ENCODE measurements at places on chromosomes 12 and 14.

DNA sequence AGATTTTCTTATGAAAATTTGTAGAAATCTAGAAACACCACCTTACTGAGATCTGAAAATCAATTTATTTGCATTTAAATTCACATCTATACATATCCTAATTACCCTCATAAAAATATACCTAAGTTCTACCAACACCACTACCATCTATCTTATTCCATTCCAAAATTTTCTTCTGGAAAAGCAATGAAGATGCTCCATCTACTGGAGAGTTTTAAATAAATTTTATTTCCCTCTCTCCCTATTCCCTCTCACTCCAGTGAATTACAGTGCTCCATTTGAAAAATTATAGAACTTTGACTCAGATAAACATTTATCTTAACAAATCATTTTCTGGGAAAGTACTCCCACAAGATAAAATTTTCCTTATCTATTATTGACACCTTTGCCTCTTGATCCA lies 2.3 kb upstream of the C14orf39 start:
- DNase-seq = no peak

GRCh38 chr12:58978717-58979116 lies 58.4 kb upstream of the LRIG3 start:
- no peak for DNase-seq

GRCh38 chr12:100566887-100567637 lies 6.4 kb upstream of the GAS2L3 start:
- DNase-seq = peak; percentile 22

- no peak for DNase-seq
Observed at GRCh38 chr14:24086193-24086955, 7.7 kb upstream of the PCK2 start.

- DNase-seq = no peak
Observed at GRCh38 chr12:2276288-2277033, 223.7 kb downstream of the CACNA1C start.

DNA sequence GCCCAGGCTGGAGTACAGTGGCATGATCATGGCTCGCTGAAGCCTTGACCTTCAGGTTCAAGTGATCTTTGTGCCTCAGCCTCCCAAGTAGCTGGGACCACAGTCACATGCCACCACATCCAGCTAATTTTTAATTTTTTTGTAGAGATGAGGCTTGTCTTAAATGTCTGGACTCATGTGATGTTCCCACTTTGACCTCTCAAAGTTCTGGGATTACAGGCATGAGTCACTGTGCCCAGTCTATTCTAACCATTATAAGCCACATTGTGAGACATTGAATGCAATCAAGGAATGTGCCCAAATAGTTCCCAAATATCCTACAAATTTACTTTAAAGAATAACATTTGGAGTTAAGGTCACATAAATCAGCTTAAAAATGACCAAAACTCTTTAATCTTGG lies 130.7 kb upstream of the ARID2 start:
- no peak for DNase-seq

DNA sequence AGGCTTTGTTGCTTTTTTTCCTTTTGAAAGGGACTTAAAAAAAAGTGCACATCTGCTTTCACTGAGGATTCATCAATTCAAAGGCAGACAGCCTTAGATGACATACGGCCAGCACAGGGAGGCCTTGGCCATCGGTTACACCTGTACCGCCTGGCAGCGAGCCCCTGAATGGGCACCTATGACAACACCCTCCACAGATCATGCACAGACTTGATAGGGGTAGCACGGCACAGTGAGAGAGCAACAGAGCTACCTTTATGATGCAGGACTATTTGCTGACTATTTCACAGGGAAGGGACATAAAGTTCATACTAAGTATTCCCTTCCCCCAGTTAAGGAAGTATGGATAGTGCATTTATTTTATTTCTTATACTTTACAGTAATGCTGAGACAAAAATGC lies 137.9 kb upstream of the ARID2 start:
- no peak for DNase-seq

GRCh38 chr12:56751712-56752598 lies at the start of gene PRIM1:
Gene PRIM1 (minus strand): TSS chr12:56752323. CDS start chr12:56752298, 25 bp downstream.
- peak; percentile 89 for DNase-seq

DNA sequence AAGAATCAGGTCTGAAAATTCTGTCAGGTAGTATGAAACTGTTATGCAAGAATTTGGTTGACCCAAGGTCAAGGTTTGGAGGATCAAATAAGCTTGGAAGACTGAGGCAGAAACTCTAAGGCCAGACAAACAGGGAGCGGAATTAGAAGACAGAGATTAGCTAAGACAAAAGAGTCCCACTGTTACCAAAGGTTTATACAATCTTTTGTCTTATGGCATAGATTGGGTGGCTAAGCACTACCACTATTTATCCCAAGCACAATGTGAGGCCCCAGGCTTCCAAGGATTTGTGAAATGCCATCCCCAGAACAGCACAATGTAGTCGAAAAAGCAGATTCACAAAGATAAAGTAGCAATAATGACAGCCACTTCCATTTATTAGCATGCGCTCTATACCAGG lies 311.2 kb downstream of the SEC23A start:
- no peak for DNase-seq

- DNase-seq = no peak
Observed at GRCh38 chr14:50812180-50812579, 18.8 kb downstream of the NIN start.

All from GM18507 (cell line).